Mesangial cell (primary cell): ENCODE measurements at places on chromosomes 11 and 22. TPM values are rescaled to one million over a fixed set of nuclear protein-coding genes. Genes with fewer than 3 reads are reported as not detected.

CHRM4 gene
- total RNA-seq = 0.25 TPM in 1 of 2 replicates, not detected in the other

HEPHL1 gene
- not detected in 2 replicates for total RNA-seq

RPS6KA4 gene
- total RNA-seq = 40.1 and 62.1 TPM in 2 replicates

UBQLN3 gene
- not detected in 2 replicates for total RNA-seq

SLC22A9 gene
- total RNA-seq = not detected in 2 replicates

GAS2 gene
- 1.9 and 2.4 TPM in 2 replicates for total RNA-seq

MS4A15 gene
- not detected in 2 replicates for total RNA-seq

TSGA10IP gene
- not detected in 2 replicates for total RNA-seq

NXPE1 gene
- not detected in 2 replicates for total RNA-seq

ZNF214 gene
- total RNA-seq = 0.65 and 1.5 TPM in 2 replicates

BIK gene
- total RNA-seq = 4.1 and 9.5 TPM in 2 replicates

DDI1 gene
- not detected in 2 replicates for total RNA-seq

NUDT8 gene
- 19.1 and 27.5 TPM in 2 replicates for total RNA-seq

KRTAP5-8 gene
- total RNA-seq = not detected in 2 replicates
